ENCODE measurements at places on chromosomes 16 and 17.
A peak's percentile ranks its signal among the peaks of the same experiment; 100 is the strongest.

DNA sequence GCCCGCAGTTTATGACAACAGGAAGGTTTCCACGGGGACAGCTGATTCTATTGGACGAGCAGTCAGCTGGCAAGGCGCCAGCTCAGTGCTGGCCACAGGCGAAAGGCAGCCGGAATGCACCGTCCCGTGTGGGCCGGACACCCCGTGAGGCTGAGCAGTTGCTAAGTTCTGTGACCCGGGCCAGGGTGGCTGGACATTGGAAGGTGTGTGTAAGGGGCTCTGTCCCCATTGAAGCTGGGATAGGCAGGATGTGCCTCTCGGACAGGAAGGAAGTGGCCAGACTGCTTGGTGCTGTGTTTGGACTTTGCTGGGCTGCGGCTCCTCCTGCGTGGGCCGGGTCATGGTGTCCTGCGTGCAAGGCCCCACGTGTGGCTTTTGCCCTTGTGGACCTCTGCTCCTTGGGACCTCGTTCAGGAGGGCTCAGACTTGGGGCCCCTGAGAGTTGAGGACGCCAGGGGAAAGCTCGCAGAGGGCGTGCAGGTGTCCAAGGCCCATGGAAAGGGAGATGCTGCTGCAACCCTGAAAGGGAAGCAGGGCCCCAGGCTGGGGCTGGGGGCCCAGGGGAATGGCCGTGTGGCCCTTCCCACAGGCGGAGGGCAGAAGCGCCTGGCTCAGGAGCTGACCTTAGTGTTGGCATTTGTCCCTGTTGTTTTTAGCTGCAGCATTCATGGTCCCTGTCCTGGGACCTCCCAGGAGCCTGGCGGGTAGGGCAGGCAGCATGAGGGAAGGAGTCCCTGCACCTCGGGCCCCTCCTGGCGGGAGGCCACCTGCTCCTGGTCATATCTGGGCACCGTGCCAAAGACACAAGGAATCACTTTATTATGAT lies 10.0 kb downstream of the BAIAP2 start:
- no peak for DNase-seq

DNA sequence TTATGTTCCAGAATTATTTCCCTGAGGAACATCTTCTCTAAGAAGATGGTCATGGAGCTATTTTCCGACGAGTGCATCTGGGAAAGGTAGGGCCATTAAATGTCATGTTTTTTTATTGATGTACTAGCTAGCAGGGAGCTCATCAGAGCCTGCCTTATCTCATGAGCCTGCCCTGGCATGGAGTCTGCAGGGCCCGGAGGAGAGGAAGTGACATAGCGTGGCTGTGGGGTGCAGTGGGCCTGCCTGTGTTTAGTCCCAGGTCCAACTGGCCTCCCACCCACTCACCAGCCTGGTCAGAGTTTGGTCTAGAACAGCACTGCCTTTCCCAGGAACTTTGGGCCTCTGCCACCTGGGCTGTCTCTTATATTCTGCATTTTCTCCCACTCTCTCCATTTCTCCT lies 389.8 kb downstream of the SNX29 start:
- DNase-seq = no peak

GRCh38 chr17:64747938-64748540 lies 85.9 kb upstream of the SMURF2 start:
- DNase-seq = no peak

GRCh38 chr16:89759746-89760340 lies 38.5 kb downstream of the ZNF276 start:
- no peak for DNase-seq

- DNase-seq = no peak
Observed at GRCh38 chr16:27922433-27922832, 141.1 kb downstream of the GSG1L start.

DNA sequence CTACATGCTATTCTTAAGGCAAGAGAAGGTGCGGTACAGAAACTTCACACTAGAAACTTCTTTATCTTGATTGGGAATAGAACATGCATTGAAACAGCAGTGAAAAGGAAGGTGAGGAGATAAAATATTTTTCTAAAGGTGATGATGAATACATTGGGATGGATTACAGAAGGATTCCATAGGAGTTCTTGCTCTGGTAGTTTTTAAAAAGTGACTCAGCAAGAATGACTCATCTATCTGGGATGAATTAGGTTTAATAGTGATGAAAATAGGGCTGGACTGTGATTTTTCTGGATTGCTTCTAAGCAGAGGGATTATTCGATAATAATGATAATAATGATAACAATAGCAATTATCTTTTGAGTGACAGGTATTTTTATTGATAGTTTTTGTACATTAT lies 65.6 kb upstream of the HS3ST4 start:
- no peak for DNase-seq

- no peak for DNase-seq
Observed at GRCh38 chr17:82022310-82022980, at the start of gene CENPX. TSS of gene CENPX (minus strand) at chr17:82022878. CDS start at chr17:82022861, 17 bp downstream.

GRCh38 chr17:60386147-60387058 lies 5.5 kb downstream of the USP32 start:
- no peak for DNase-seq

- DNase-seq = no peak
Observed at GRCh38 chr16:24309258-24310142, 53.4 kb downstream of the CACNG3 start.

- DNase-seq = peak; percentile 2
Observed at GRCh38 chr17:78013683-78014467, 55.4 kb downstream of the TNRC6C start.

GRCh38 chr16:89375021-89375420 lies 115.3 kb downstream of the ANKRD11 start:
- no peak for DNase-seq

GRCh38 chr16:11824362-11824761 lies 27.0 kb downstream of the RSL1D1 start:
- DNase-seq = no peak

GRCh38 chr17:6712058-6712853 lies 913 bp downstream of the SLC13A5 start:
- no peak for DNase-seq

- DNase-seq = no peak
Observed at GRCh38 chr17:70787721-70788300, 618.5 kb downstream of the KCNJ2 start.

- no peak for DNase-seq
Observed at GRCh38 chr17:46737326-46737725, 81.2 kb downstream of the WNT3 start.

DNA sequence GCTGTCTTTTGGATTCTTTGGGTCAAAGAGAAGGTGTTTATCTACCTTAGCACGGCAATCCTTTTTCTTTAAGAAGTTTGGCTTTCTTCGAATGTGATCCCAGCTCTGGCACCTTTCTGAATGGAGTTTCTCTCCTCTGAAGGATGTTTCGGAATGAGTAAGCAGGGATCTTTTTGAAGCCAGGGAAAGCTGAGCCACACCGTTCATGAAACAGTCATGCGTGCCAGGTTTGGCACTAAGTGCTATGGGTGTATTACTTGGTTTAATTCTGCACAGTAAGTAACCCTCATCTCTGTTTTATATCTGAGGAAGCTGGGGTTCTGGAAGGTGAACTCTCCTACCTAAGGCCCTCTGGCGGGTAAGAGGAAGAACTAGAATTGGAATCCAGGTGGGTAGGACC lies 234.5 kb downstream of the NTN1 start:
- no peak for DNase-seq

DNA sequence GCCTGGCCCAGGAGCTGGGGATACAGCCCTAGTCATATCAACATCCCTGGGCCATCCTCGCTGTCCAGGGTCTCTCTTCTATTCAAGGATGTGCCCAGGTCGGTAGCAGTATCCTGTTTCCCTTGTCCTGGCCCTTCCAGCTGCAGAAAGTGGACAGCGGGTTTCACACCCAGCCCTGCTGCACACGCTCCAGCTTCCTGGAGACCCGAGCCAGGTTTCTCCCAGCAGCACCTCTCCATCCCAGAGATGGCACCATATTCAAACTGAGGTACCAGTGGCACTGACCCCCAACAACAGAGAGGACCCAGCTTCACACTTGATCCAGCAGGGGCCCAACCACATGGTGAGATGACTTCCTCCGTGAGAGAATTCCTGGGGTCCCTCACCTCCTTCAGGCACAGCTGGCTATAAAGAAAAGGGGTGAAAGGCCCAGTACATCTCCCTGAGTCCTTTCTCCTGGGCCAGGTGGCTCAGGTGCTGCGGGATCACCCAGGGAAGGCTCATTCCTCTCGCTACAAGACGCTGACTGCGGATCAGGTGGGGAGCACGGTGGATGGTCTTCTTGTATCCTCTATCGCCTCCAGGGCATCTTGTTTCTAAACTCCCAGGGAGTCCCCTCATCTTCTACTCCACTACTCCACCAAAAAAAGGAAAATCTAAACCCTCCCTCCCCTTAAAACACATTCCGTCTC lies 1.4 kb downstream of the CUEDC1 start:
- no peak for DNase-seq

DNA sequence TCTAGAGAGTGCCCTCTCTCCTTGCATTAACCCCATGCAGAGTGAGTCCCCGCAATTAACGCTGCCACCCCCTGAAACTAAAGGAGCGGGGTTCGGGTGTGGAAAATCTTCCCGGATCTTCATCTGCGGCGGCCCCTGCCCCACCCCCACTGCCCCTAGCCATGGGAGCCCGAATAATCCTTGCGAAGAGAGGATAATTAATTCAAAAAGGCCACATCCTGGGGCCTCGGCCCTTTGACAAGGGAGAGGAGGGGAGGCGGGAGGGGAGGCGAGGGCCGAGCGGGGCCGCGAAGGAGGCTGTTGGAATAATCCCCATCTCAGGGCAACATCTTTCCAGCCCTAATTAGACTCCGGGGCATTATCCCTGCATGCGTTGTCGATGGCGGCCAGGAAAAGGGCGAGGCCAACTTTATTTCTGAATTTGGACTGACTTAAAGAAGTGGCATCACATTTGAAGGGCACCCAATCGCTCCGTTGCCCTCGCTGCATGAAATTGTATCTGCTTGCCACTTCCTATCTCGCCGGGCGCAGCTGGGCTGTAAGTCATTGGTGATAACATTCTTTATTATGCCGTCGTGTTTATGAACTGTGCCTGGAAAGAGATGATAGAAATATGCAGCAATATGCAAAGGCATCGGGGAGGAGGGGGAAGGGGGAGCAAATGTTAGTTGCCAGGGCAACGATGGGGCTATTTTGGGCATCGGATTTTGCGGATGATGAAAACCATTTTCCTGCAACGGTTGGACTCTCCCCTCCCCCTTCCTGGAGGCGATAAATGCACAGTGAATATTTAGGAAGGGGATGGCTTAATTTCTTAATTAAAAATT lies 387.1 kb upstream of the TNRC6C start:
- no peak for DNase-seq

GRCh38 chr17:72671016-72671415 lies 421.5 kb downstream of the SLC39A11 start:
- no peak for DNase-seq

DNA sequence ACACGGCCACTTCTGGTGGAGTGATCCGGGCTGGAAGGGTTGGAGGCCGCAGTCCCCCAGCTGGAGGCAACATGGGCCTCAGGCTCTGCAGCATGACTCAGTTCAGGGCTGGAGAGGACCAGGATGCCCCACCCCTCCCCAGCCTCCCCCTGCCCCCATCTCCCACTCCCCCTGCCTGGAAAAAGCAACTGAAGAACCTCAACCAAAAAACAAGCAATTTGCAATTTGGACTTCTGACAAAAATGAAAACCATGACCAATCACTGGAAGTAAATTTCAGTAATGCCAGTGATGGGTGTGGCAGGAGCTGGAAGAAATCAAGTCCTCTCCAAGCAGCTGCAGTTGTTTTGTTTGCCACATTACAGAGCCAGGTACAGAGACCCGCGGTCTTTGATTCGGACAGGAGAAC lies 6.6 kb upstream of the MIF4GD start:
- DNase-seq = no peak

Measured in activated effector memory CD4-positive, alpha-beta T cell treated with Interleukin-2 at 50 U/mL for 16 hours (primary cell).